ENCODE measurements at places on chromosomes 5 and 9.

GRCh38 chr9:134335061-134335460 lies 8.8 kb downstream of the RXRA start:
- peak; percentile 28 for DNase-seq

DNA sequence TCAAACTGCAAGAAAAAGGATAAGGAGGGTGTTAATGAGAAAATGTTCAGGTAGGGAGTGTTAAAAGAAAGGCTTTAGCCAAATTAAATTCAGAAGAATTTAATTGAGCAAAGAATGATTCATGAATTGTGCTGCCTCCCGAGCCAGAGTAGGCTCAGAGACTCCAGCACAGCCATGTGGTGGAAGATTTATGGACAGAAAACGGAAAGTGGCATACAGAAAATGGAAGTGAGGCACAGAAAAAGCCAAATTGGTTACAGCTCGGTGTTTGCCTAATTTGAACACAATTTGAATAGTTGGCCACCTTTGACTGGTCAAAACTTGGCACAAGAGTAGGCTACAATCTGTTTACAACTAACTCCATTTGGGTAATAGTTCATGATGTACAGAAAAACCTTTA lies 9.6 kb upstream of the SLC30A5 start:
- no peak for DNase-seq

GRCh38 chr9:90720621-90721265 lies 78.1 kb upstream of the DIRAS2 start:
- DNase-seq, result no peak

DNA sequence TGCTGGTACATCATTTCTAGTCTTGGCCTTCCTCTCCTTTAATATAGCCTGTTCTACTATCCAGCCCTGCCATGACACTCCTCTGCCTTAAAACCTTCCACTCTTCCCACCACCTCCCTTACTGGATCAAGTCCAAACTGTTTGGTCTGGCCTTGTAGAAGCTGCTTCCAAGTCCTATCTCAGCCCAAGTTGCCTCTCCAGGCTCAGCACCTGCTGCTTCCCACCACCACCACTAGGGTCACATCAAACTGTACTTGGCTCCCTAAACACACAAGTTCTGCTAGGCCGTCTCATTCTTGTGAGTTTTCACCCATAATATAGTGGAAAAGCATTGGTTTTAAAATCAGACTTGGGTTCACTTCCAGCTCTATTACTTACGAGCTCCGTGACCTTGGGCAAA lies 1.4 kb downstream of the NDUFA8 start:
- peak; percentile 78 for DNase-seq

DNA sequence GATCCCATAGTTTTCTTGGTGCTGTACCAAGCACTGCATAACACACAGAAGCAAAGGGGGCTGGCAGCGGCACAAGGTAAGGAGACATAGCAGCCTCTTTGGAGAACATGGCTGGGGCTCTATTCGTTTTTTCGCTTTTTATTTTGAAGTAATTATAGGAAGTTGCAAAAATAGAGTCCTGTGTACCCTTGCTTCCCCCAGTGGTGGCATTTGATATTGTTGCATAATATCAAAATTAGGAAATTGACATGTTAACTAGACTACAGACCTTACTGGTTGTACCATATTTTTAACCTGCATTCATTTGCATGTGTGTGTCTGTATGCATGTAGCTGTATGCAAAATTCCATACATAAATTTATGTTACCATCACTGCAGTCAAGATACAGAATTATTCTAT lies 6.6 kb upstream of the UBQLN1 start:
- peak; percentile 75 for DNase-seq

DNA sequence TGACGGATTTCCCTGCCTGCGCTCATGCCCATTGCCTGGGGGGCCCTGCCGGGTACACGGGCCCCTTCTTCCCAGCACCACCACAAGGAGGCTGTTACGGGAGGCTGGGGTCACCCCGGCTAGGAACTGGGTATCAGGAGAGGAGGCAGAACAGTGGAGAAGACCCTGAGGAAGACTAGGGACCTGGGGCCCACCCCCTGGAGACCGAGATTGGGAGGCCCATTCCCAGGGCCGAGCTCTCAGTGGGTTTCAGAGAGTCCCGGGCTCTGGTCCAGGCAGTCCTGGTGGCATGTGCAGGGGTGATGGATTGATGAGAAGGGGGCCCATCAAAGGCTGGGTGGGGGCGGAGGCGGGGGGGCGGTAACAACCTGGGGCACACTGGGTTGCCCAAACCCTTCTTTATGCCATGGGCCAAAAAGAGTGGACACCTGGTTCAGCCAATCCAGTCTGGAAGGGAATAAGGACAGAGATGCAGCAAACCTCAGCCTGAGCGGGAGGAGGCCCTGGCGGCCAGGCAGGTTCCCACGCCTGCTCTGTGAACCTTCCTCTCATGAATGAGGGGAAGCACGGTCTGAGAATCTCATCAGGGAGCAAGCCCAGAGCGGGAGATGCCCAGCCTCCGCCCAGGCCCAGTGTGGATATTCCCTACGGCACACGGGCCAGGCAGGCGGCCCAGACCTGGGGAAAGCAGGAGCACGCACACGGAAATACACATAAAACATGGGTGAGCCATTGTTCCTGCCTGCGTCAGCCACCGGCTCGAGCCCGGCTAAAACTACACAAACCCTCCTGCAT lies 785 bp upstream of the P4HA2 start:
- DNase-seq, result no peak

- DNase-seq, result no peak
These were observed 27.4 kb downstream of the LHX2 start for GRCh38 chr9:124038790-124039633.

- no peak for DNase-seq
These were observed 37.1 kb downstream of the FBXW11 start for GRCh38 chr5:171969288-171969880.

Measured in NAMALWA (cell line).